Stimulated activated CD4-positive, alpha-beta T cell treated with anti-CD3 and anti-CD28 coated beads, Interleukin-15, amount 100 ng/mL, for 24 hours (primary cell): ENCODE measurements at places on chromosomes 4 and X.
A peak's percentile ranks its signal among the peaks of the same experiment; 100 is the strongest.

GRCh38 chrX:49762175-49762720, 66.5 kb upstream of the PAGE1 start:
- no peak for DNase-seq

DNA sequence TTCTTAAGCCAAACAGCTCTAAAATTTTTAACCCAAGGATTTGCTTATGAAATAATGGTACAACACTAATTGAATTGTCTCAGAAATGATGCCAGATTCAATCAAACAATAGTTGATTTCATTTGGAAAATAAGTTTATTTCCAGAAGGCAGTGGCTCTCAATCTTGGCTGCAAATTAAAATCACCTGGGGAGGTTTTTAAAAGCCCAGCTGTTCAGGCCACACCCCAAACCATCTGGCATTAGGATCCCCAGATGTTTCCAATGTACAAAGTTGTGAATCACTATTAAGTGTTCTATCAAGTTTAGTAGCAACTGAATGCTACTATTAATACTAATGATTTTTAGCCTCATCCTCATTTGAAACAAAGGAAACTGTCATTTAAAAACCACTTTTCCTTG, 22.2 kb downstream of the TMEM184C start:
- DNase-seq: no peak

DNA sequence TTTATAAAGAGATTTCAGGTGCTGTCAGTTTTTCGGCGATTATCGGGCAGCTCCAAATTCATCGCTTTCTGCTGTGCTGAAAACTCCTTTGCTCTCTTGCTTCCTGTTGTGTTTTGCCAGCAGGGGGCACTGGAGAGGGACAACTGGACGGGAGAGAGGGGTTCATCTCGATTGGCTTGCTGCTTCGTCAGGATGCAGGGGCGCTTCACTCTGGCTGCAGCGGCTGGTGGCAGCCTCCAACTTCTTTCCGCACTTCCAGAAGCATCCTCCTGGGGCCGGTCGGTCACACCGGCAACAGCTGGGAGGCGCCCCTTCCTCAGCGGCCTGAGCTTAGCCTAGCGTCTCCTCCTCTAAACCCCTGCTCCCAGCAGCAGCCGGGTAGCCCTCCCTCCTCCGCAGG, 29.5 kb downstream of the MSL3 start:
- peak; percentile 81 for DNase-seq

DNA sequence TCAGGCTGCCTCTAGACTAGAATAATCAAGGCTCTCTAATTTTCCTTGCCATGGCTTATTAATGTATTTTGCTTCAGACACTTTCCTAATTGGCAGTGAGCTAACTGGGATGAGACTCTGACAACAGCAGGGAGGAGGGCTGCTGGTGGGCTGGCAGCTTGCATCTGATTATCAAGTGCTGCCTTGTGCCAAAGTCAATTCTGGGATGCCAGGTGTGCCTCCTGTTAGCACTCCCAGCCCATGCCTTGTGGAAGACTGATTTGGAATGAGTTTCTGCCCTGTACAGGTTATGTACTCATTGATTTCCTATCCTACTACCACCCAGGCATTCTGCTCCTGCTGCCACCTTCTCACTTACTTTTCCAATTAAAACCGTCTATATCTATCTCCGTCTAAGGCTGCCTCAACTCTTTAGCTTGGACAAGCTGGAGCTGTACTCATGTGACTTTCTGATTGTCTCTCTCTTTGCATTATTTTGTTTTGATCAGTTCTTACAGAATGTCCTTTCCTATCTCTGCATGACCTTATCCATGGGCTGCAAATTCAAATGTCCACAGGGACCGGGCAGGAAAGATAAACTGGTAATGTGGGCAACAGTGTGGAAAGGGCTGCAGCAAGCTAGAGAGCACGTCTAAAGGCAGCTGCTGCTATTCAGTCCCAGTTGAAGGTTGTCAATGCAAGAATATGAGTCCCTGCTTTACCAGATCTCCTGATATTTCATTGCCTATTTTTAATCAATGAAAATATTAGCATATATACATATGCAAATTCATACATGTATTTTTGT, 112.6 kb downstream of the GABRA2 start:
- no peak for DNase-seq

DNA sequence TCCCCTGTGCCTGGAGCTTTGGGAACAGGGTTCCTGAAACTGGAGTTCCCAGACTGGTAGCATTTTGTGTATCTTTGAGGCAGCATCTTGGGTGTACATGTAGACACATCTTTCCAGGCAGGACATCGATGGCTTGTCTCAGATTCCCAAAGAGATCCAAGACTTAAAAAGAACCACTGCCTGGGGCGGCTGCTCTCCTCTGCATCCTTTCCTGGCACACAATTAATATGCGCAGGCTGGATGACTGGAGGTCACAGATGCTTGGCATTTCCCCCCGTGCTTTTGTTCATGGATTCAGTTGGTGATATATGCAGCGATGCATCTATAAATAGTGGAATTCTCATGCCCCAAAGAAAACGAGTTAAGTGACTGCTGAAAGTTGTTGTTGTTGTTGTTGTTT, 80.5 kb downstream of the CLDN34 start:
- DNase-seq: no peak

DNA sequence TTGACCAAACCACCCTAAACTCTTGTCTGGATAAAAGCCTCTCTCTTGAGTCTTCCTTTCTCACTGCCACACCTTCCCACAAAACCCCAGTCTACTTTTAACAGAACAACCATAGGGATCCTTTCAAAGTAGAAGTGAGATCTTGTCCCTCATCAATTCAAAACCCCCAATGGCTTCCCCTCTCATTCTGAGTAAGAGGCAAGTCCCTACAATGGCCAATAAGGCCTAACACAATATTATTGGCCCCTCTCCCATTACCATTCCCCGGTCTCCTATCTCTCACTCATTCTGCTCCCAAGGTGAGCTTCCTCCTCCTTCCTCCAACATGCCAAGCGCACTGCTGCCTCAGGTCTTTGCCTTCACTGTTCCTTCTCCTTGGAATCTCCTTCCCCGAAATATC, 57.1 kb downstream of the REELD1 start:
- DNase-seq: no peak

- no peak for DNase-seq
Observed at GRCh38 chrX:145003443-145003842, 243.9 kb upstream of the SPANXN1 start.

DNA sequence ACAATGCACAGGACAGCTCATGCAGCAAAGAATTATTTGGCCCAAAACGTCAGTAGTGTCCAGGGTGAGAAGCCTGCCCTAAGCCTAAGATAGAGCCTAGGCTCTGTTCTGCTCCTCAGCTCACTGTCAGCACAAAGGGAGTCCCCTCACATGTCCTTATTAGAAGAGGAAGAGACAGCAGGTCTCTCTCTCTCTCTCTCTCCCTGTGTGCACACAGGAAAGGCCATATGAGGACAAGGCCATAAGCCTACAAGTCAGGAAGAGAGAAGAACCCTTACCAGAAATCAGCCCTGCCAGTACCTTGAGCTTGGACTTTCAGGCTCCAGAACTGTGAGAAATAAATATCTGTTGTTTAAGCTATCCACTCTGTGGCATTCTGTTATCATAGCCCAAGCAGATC, 20.4 kb downstream of the FAM184B start:
- DNase-seq: no peak

- DNase-seq: no peak
Observed at GRCh38 chr4:112848911-112849310, 200.5 kb upstream of the ANK2 start.

GRCh38 chr4:82360298-82361177, 13.3 kb downstream of the HNRNPD start:
- no peak for DNase-seq

GRCh38 chr4:169121861-169122382, 111.9 kb upstream of the CBR4 start:
- DNase-seq: no peak

DNA sequence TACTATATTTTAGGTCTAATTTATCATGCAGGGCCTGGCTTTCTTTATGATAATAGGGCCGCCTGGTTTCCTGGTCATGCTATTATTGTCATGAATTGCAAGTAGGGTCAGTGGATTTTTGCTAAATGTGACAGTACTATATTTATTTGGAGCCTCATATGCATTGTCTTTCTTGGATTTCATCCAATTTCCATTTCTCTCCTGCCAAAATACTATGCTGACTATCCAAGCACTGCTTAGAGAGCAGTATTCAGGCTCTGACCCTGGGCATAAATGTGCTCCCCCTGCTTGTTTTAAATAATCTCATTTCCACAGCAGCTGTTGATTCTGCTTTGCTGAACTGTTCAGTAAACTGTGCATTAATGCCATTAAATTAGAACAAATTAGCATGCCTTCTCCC, 269.3 kb downstream of the GPM6A start:
- DNase-seq: no peak

DNA sequence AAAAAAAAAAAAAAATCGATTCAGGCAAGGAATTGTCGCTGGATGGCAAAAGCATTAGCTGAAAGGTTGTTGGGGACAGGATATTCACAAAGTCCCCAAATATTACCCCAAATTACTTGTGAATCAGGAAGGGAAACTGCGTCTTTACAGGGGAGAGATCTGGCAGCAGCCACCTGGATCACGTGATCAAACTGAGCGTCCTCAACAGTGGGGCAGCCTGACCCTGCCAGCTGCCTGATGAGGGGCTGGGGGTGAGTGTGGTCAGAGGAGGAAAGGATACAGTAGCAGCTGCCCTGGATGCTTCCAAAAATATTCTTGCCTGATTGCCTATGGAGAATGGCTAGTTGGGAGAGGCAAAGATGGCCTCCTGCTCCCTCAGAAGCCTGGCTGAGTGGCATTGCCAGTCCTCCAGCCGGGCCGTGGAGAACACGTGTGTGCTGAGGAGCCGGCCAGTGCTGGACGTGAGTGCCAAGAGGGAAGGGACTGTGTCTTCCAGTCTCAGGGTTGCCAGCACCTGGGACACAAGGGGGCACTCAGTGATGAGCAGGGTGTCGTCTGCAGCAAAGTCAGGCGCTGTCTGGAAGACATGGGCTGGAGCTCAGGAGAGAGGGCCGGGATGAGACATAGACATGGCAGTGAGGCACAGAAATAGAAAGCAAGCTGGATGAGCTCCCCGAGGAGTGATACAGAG, 3.0 kb upstream of the LAGE3 start:
- no peak for DNase-seq

DNA sequence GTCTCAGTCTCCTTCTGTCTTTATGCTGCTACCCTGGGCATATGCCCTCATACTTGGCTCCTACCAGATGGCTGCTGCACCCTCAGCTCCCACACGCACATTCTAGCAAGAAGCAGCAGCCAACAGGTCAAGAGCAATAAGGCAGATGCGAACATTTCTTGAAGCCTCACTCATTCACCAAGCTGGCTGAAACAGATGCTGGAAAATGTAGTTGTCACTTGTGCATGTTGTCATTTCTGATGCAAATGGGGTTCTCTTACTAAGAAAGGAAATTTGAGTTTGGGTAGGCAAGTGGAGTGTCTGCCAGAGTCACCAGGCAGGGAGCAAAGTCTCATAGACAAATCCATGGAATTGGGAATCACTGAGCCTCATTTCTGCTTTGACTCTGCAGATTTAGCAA, 57.4 kb upstream of the SORBS2 start:
- no peak for DNase-seq

- DNase-seq: no peak
Observed at GRCh38 chr4:165788686-165789463, 84.2 kb upstream of the TLL1 start.

DNA sequence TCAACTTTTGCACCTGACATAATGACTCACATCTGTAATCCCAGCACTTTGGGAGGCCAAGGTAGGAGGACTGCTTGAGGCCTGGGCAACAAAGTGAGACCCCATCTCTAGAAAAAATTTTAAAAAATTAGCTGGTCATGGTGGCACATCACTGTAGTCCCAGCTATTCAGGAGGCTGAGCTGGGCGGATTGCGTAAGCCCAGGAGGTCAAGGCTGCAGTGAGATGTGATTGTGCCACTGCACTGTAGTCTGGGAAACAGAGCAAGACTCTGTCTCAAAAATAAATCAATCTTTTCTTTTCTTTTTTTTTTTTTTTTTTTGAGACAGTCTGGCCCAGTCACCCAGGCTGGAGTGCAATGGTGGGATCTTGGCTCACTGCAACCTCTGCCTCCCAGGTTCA, 52.5 kb downstream of the NIPAL1 start:
- DNase-seq: no peak

- DNase-seq: peak; percentile 27
Observed at GRCh38 chr4:184420881-184421416, 53.4 kb downstream of the IRF2 start.

- no peak for DNase-seq
Observed at GRCh38 chrX:118480172-118480571, 15.4 kb upstream of the DOCK11 start.

- no peak for DNase-seq
Observed at GRCh38 chr4:120228086-120228485, 161.4 kb upstream of the MAD2L1 start.

- DNase-seq: peak; percentile 85
Observed at GRCh38 chrX:1537031-1537715, at the start of gene P2RY8. TSS of gene P2RY8 (minus strand) at chrX:1537185. CDS start at chrX:1466558, 70,627 bp downstream.
